ENCODE measurements at places on chromosomes 1 and 21.
A peak's percentile ranks its signal among the peaks of the same experiment; 100 is the strongest.

- no peak for DNase-seq
Measured at GRCh38 chr1:48906729-48907128, 130.0 kb upstream of the BEND5 start.

DNA sequence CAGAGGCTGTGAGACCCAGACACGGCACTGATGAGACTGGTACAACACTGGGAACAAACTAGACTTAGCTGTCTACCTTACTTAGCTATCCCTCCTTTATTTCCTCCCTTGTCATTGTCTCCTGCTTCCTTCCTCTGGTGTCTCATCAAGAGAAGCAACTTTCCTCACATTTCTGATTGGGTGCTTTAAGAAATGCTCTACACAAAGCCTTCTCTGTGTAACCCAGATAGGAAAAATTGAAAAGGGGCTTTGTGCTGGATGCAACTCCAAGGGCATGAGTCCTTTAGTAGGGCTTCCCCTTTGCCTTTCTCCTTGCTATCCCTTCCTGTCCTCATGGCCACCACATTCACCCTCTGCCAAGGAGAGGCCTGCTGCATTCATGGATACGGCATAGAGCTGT, 274.5 kb downstream of the VAV3 start:
- no peak for DNase-seq

- no peak for DNase-seq
Measured at GRCh38 chr1:66705110-66705509, 47.1 kb upstream of the DYNLT5 start.

GRCh38 chr1:27894521-27894920, 22.2 kb downstream of the THEMIS2 start:
- no peak for DNase-seq

- no peak for DNase-seq
Measured at GRCh38 chr1:208177656-208178055, 66.5 kb downstream of the PLXNA2 start.

DNA sequence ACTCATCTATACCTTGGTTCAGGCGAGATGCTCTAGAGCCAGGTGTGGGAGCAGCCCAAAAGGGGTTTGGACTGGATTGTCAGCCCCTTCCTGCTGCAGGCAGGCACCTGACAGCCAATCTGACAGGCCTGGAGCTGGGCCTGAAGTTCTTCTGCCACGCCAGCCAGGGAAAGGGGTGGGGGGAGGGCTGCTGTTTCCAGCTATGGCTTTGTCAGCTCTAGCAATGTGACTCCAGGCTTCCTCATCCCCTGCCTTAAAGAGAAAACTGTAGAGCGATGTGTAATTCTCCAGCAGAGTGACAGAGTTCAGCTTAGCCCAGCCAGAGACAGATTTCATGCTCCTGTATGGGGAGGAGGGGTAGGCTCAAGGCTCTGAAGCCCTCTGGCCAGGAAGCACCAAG, 30.3 kb downstream of the WNT4 start:
- DNase-seq, result no peak

- DNase-seq, result no peak
Measured at GRCh38 chr1:85465099-85465785, at the start of gene DDAH1. Gene DDAH1 (minus strand): TSS chr1:85465159. CDS start chr1:85465045, 114 bp downstream.

DNA sequence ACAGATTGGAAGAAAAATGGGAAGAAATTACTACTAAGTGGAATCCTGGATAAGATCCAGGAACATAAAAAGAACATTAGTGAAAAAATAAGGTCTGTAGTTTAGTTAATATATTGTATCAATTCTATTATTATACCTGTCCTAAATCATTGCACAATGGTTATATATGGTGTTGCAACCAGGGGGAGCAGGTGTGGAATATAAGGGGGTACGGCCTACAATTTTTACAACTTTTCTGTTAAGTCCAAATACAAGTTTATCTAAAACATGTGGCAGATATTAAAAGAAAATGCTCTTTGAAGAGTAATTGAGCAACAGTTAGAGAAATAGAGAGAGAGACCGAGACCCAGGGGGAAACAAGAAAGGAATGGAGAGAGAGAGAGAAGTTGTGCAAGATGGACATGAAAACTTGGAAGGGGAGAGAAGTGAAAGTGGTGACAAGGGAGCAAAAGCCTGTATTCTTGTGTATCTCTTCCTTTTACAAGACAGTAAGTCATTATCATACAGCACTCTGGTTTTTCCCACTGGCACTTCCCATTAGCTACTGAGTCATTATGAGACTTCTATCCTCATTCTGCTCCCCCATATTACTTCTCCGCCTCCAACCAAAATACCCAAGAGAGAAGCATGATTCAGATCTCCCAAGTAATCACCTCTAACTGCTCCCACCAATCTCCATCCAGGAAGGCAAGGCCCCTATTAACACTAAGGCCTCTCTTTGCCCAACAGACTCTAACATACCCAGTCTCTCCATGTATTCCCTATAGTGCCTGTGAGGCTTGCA, 22.3 kb upstream of the TRAF3IP3 start:
- DNase-seq, result no peak

DNA sequence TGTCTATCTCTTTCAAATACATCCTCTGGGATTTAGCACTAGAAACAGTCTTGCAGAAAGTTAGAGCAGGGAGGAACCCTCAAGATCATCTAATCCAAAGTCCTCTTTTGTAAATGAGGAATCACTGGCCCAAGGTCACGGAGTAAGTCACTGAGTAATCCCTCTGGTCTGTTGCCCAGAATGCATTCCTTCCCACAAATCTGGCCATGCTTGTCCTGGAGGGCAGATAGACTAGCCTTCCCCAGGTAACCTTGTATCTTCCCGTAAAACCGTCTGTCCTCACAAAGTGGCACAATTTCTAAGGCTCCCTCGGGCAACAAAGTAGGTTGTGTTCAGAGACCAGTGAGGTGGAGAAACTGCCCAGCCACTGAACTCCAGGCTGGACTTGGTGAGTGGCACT, 46.2 kb downstream of the DDR2 start:
- peak; percentile 54 for DNase-seq

- DNase-seq, result no peak
Measured at GRCh38 chr1:87200875-87201638, 127.6 kb upstream of the LMO4 start.
